Osteoblast (primary cell): ENCODE measurements at places on chromosomes 3 and 15. TPM values are rescaled to one million over a fixed set of nuclear protein-coding genes. Genes with fewer than 3 reads are reported as not detected.
A peak's percentile ranks its signal among the peaks of the same experiment; 100 is the strongest.

DNA sequence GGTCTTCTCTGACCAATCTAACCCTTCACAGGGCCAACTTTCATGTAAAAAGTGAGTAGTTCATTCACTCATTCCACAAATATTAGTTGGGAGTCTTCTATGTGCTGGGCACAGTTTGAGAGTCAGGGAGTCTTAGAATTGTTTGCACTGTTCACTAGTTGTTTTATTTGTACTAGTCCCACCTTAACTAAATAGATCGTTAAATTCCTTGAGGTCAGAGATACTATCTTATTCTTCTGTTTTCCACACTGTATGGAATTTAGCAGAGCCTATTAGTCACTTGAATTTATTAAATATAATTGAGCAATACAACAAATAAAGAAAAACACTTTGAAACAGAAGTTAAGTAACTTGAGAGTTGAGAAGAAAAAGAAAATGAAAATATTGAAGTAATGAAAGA lies 40.8 kb upstream of the SPTSSB start:
- DNase-seq = no peak
- no peak overlapping the region for H3K4me3 ChIP-seq

DNA sequence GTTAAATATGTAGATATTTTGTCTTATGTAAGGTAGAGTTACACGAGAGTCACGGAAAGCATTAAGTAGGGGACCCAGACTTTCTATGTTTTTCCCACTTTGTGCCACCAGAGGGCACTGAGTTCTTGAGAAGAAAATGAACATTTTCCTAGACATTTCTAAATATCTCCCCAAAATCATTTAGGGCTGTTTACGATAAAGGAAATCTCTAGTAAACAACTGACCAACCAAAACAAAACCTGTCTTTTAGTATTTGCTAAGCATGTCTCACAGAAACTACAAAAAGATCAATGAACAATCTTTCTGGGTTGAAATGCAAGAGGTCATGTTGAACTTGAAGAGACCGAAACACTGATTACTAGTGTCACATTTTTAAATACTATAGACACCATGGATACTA lies 16.1 kb downstream of the POU1F1 start:
- H3K27ac ChIP-seq = no peak overlapping the region
- peaks cover 3% of the 10 kb centered on the region for H3K4me1 ChIP-seq
- DNase-seq = no peak

DNA sequence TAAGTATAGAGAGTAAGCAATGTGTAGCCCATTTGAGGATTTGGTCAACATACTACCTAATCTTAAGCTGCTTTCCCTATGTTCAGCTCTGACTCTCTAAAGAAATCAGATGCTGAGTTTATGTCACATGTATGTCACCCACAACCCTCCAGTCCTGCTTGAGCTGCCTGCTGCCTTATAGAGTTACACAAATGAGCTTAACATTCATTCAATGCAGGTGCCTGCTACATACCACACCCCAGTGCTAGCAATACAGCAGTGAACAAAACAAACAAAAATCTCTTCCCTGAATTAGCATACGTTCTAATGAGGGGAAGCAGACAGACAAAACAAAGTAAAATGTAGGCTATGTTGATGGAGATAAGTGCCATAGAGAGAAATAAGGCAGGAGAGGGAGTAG lies 93.0 kb downstream of the HHLA2 start:
- no peak overlapping the region for H3K4me3 ChIP-seq
- no peak for DNase-seq
- peaks cover 36% of the 10 kb centered on the region for H3K27me3 ChIP-seq
- no peaks in the 10 kb centered on the region for H3K36me3 ChIP-seq

GRCh38 chr3:3851621-3852323 lies 52.5 kb downstream of the LRRN1 start:
- no peaks in the 10 kb centered on the region for H3K36me3 ChIP-seq
- no peak for DNase-seq
- no peak overlapping the region for H3K4me3 ChIP-seq
- H3K27me3 ChIP-seq = no peaks in the 10 kb centered on the region
- no peaks in the 10 kb centered on the region for H3K4me1 ChIP-seq

GRCh38 chr15:68080334-68080733 lies 26.2 kb downstream of the PIAS1 start:
- H3K36me3 ChIP-seq = no peaks in the 10 kb centered on the region
- no peak overlapping the region for H3K4me3 ChIP-seq
- no peak overlapping the region for H3K27ac ChIP-seq
- DNase-seq = no peak
- no peaks in the 10 kb centered on the region for H3K27me3 ChIP-seq

DNA sequence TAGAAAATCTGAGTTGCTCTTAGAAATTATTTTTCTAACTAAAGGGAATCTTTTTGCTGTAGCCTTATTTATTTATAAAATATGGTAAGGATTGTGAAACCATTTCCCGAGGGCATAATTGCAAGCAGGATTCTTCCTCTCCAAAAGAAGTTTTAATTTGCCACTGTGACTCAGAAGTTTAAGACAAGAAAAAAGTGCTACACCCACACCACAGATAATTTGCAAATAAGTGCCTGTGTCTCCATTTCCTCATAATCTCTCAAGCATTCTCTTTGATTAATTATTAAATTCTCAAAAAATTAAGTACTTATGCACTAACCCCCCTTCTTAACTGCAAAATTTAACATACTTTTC lies 43.6 kb downstream of the RASA2 start:
- H3K27ac ChIP-seq = peak overlapping the region; percentile 75
- peak; percentile 26 for DNase-seq
- H3K36me3 ChIP-seq = peaks cover 13% of the 10 kb centered on the region
- H3K4me1 ChIP-seq = peaks cover 25% of the 10 kb centered on the region
- H3K4me3 ChIP-seq = no peak overlapping the region

DNA sequence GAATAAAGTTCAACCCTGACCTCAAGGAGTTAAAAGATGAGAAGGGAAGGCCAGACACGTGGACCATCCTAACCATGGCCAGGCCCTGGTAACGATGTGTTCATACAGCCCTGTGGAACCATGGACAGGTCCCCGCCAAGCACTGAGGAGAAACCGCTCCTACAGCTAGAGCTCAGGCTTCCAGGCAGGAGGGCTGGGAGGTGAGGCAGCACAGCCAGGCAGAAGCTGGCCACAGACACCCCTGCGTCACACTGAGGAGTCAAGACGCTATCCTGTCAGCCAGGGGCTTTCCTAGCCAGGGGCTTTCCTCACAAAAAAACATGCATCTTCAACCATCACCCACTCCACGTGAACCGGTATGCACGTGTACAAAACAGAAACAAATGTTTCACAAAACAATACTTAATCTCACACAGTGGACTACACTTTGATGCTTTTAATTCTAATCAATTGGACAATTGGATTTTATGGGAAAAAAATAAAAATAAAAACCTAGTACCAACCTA lies 73.2 kb downstream of the TBC1D2B start:
- H3K4me3 ChIP-seq = no peak overlapping the region
- no peaks in the 10 kb centered on the region for H3K27me3 ChIP-seq
- peak overlapping the region; percentile 11 for H3K27ac ChIP-seq
- peak; percentile 71 for DNase-seq
- H3K4me1 ChIP-seq = peaks cover 26% of the 10 kb centered on the region

DNA sequence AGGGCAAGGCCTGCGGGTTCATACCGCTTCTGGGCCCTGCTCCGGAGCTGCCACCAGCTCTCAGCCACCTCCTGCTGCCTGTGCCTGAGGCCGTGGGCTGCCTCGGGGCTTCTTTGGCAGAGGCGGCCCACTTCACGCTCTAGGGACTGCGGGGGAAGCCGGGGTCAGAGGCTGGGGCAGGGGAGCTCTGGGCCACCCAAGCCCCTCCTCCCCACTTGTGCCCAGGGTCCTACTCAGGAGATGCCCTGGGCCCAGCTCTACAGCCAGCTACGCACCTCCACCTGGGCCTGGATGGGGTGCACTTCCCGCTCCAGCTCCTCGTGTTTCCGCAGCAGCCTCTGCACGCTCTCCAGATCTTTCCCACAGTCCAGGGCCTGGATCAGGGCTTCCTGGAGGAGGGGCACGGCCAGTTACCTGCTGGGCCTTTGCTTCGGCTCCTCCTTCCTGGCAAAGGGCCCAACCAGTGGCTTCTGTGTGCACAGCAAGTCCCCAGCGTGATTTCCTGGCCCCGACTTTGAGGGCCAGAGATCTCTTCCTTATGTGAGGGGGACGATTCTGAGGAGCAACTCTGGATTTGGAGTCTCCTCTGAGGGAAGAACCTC lies 24.0 kb downstream of the PLA2G4B start:
- no peaks in the 10 kb centered on the region for H3K4me1 ChIP-seq
- no peak overlapping the region for H3K4me3 ChIP-seq
- no peaks in the 10 kb centered on the region for H3K36me3 ChIP-seq
- no peaks in the 10 kb centered on the region for H3K27me3 ChIP-seq

DNA sequence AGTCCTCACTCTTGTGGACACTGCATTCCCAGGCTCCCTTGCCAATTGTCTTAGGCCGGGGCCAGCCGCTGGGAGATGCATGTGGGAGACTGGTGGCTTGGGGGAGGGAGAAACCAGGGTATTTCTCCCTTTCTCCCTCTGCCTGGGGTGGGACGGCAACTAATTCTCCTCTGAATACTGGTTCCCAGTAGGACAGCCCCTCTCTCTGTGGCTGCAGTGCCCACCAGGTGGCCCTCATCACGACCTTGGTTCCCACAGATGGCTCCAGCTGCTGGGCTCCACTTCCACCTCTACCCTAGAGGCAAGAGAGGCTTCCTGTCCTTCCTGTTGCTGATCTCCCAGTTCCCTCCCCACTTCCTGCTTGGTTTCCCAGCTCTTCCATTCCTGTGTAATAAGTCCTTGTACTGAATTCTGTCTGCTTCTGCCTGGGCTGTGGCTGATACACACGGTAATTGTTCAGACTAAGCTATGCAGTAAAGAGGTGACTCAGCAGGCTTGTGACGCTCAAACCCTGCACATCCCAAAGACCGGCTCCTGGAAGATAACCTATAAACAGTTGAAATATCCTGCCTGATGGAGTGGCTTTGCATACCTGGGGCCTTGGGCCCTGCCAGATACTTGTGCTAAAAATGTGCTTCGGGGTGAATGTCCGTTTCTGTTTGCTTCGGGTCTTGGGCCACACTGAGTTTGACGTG lies 20.4 kb upstream of the COPG1 start:
- peaks cover 47% of the 10 kb centered on the region for H3K4me1 ChIP-seq
- H3K36me3 ChIP-seq = no peaks in the 10 kb centered on the region
- no peak overlapping the region for H3K4me3 ChIP-seq
- no peaks in the 10 kb centered on the region for H3K27me3 ChIP-seq
- DNase-seq = peak; percentile 78

DNA sequence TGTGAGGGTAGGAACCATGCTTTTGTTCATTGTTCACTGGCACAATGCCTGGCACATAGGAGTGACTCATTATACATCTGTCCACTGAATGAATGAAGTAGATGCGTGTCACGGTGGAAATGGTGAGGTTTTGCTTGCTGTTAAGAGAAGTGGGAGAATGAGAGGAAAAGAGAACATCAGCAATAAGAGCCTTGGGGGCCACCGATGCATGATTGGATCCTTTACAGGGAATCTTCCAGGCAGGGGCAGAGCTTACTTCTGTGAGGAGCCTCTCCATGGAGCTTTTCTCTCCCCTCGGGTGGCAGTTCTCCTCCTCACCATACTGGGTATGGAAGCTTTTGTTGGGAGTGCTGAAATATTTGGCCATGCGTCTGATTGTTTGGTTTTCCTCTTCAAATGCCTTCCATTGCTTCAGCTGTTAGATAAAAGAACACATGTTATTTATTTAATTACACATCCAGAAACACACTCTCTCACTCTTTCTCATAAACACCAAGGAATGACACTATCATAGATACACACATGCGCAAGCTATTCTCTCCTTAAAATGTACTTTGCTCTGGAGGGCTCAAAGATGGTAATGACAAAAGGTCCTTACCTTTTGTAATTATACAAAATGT lies 78.9 kb upstream of the GSK3B start:
- no peaks in the 10 kb centered on the region for H3K27me3 ChIP-seq
- H3K27ac ChIP-seq = no peak overlapping the region
- DNase-seq = no peak
- H3K4me3 ChIP-seq = no peak overlapping the region

- peak overlapping the region; percentile 3 for H3K4me3 ChIP-seq
- no peaks in the 10 kb centered on the region for H3K36me3 ChIP-seq
- peak; percentile 55 for DNase-seq
- no peaks in the 10 kb centered on the region for H3K27me3 ChIP-seq
- H3K4me1 ChIP-seq = peaks cover 86% of the 10 kb centered on the region
- H3K27ac ChIP-seq = peak overlapping the region; percentile 94
Observed at GRCh38 chr3:149581681-149582370, 76.0 kb downstream of the WWTR1 start.

DNA sequence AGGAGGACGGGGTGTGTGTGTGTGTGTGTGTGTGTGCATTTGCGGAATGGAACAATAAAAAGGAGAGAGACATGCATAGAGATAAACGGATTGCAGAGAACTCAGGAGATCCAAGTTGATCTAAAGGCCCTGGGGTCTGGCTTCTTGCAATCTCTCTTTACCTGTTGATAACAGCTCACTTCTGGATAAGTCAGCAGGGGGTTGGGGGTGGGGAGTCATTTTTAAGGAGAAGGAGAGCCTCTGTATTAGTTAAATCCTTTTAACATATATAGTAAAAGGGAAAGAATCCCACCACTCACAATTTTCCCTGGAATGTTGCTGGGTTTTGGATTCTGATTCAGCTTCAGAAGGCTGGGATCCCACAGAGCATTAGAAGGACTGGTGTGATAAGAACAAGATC lies 87.5 kb upstream of the MITF start:
- H3K27ac ChIP-seq = no peak overlapping the region
- peaks cover 5% of the 10 kb centered on the region for H3K4me1 ChIP-seq
- DNase-seq = no peak
- no peaks in the 10 kb centered on the region for H3K36me3 ChIP-seq
- no peaks in the 10 kb centered on the region for H3K27me3 ChIP-seq

- no peak for DNase-seq
- H3K36me3 ChIP-seq = peaks cover 58% of the 10 kb centered on the region
- H3K4me3 ChIP-seq = no peak overlapping the region
- no peak overlapping the region for H3K27ac ChIP-seq
- H3K4me1 ChIP-seq = no peaks in the 10 kb centered on the region
Observed at GRCh38 chr3:129132097-129132866, 10.7 kb upstream of the RAB43 start.

- DNase-seq = peak; percentile 21
- H3K4me3 ChIP-seq = no peak overlapping the region
- no peaks in the 10 kb centered on the region for H3K27me3 ChIP-seq
- H3K36me3 ChIP-seq = no peaks in the 10 kb centered on the region
Observed at GRCh38 chr15:89677381-89677780, 1.8 kb downstream of the PLIN1 start.

GRCh38 chr15:56616551-56616950 lies 116.8 kb downstream of the ZNF280D start:
- no peak overlapping the region for H3K4me3 ChIP-seq
- no peak overlapping the region for H3K27ac ChIP-seq
- H3K36me3 ChIP-seq = no peaks in the 10 kb centered on the region
- DNase-seq = no peak

GRCh38 chr3:19792388-19792787 lies 141.6 kb downstream of the EFHB start:
- H3K27me3 ChIP-seq = no peaks in the 10 kb centered on the region
- no peak overlapping the region for H3K27ac ChIP-seq
- no peaks in the 10 kb centered on the region for H3K36me3 ChIP-seq
- DNase-seq = no peak

Gene SYNPR
- not detected in 2 replicates for total RNA-seq

Gene SUSD5
- 10.9 and 11.2 TPM in 2 replicates for total RNA-seq

Gene CASR
- not detected in 2 replicates for total RNA-seq
